ENCODE measurements at places on chromosomes 11 and 22.

GRCh38 chr11:22431106-22431505 is 92.9 kb downstream of the SLC17A6 start:
- DNase-seq, result no peak

GRCh38 chr11:17475666-17476316 is 854 bp downstream of the ABCC8 start:
- DNase-seq, result no peak

DNA sequence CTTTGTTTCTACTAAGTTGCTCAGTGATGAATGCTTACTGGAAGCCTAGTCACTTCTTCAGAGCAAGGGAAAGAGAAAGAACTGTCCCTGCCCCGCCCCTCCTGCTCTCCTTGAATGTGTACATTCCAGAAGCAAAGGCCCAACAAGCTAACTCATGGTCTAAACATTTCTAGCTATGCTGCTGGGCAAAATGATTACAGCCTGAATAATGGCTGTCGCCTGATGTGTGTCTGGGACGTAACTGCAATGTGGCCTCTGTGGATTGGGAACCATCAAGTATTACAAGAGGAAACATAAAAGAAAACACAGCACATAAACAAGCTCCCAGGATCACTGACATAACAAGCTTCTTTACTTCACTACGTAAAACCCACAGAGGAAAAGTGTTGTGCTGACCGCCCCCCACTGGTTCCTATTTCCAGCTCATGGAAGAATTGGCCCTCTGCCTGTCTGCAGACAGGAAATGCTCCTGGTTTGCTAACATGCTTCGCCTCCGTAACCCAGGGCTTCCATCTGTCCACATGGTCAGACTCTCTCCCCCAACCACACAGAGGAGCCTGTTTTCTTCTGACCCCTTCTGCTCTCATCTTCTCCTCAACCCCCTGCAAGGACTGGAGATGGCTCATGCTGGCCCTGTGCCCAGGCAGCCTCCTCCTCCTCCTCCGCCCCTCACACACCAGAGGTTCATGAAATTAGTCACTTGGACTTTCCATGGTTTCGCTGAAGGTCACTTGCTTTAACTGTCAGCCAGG is 187.2 kb downstream of the MAML2 start:
- DNase-seq, result peak; percentile 25

DNA sequence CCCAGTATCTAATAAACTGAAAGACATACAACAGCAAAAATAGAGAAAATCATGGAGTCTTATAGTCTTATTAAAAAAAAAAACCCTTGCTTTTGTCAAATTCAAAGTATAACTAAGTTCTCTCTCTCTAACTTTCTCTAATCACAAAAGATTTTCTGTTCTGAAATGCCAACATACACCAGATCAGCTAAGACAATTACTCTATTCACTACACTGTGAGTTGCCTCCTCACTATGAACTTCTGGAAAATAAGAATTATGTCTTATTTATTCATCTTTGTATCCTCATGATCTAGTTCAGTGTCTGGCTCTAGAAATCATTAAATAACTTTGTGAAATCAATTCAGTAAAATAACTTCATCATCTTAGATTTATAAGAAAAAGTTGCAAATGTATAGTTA is 12.7 kb downstream of the FAM76B start:
- DNase-seq, result no peak

GRCh38 chr11:80255021-80255420 is 814.2 kb upstream of the TENM4 start:
- DNase-seq, result no peak

DNA sequence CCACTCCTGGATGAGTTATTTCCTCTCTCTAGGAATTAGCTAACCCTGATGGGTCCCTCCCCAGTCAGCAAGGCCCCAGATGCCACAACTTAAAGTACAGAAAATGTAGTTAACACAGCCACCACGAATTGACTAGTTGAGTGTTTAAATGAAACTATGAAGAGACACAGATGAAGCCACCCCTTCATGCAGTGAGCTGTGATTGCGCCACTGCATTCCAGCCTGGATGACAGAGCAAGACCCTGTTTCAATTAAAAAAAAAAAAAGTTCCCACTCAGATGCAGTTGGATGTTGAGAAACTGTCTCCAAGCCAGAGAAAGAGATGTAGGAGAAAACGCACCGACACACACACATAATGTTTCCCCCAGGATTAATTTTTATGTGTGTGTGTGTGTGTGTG is 53.3 kb downstream of the SCN3B start:
- DNase-seq, result no peak

- DNase-seq, result no peak
Measured at GRCh38 chr22:47928631-47929030, 1166.2 kb downstream of the TBC1D22A start.

GRCh38 chr11:71240865-71241691 is 11.3 kb downstream of the SHANK2 start:
- no peak for DNase-seq

- DNase-seq, result no peak
Measured at GRCh38 chr22:48299801-48300200, 1527.9 kb downstream of the BRD1 start.

- DNase-seq, result no peak
Measured at GRCh38 chr22:36334821-36335603, 52.8 kb downstream of the MYH9 start.

- peak; percentile 29 for DNase-seq
Measured at GRCh38 chr11:36265793-36266628, 23.2 kb downstream of the COMMD9 start.

- DNase-seq, result no peak
Measured at GRCh38 chr11:125750629-125751028, 4.5 kb downstream of the PATE1 start.

GRCh38 chr22:22386602-22387385 is 121.7 kb downstream of the ZNF280B start:
- no peak for DNase-seq

DNA sequence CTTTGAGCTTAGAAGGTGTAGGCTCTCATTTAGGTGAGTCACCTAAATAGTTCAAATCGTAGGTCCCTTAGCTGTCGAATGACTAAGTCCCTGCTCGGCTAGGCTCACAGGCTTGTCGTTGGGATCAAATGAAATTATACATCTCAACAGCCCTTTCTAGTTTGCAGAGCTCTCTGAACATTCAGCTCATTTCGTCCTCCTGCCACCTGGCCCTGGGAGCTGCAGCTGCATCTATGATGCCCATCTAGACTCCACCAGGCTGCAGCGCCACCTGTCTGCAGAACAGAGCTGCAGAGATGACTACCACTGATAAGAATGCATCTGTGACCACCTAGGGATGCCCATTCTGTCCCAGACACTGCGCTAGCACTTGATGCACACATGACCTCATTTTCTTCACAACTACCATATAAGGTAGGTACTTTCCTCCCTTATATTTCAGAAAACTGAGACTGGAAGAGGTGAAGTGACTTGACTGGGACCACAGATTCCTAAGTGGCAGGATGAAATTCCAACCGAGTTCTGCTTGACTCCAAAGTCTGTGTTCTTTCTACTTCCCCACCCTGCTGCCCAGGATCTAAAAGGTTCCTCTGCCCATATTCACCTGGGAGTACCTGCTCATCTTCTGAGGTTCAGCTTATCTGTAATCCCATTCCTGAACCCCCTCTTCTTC is 141.1 kb upstream of the NARS2 start:
- DNase-seq, result peak; percentile 18

DNA sequence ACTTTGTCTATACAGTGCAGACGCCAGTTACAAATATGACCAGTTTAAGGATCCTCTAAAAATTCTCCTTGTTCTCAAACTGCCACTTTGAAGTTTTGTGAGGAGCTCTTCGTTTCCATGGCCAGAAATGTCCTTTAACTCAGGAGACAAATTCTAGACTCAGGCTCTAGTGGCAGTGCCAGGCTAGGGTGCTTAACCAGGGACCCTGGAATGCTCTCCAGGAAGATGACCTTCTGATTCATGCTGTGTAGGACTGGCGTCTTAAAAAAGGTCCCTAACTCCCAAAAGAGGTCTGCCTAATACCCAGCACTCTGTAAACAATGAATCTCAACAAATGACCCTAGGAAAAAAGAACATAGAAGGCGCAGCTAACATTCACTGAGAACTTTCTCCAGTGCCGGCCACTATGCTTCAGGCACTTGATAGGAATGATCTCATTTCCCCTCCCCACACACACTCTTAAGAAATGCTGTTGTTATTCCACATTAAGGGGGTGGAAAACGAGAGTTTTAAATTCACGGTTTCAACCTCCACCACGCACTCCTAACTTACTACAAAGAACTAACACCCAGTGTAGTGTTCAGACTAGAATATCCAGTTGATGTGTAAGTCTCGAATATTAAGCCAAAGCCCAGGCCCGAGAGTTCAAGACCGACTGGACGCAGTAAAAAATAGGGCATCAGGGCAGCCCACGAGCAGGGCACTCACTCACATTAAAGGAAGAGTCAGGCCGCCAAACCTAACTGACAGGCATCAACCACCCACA is 747 bp downstream of the NXF1 start:
- no peak for DNase-seq

GRCh38 chr11:69101115-69101791 is 52.5 kb downstream of the TPCN2 start:
- DNase-seq, result peak; percentile 52

DNA sequence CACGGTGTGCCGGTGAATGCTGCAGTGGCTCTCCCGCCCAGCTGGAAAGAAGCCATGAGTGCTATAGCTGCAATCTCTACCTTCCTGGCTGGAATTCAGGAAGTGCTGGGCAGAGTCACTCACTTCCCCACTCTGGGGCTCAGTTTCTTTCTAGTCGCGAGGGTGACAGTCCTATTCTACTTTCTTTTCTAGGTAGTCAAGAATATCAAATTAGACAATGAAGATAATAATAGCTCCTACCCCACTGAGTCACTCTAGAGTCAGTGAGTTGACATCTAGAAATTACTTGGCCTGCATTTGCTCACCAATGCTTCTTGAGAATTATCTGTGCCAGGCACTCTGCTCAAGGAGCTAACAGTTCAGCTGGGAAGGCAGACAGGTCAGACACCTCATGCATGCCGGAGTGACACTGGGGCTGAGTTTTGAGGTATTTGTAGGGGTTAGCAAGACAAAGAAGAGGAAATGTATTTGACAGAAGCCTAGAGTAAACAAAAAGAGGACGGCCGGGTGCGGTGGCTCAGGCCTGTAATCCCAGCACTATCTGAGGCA is 3.2 kb downstream of the CENPM start:
- no peak for DNase-seq

DNA sequence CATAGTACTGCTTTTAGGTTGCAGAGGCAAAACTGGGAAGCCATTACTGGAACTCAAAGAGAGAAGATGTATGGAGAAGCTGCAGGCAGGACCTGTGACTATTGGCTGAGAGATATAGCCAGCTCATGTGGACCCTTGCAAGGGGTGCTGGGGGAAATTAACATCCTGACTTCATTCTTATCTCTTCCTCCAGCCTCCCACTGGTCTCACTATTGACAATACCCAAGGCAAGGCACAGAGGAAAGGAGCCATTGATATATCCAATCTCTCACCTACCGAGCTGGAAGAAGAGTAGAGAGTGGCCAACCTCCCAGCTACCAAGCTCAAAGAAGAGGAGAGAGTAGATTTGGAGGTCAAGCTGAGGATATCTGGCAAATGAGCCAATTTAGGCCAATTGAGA is 36.8 kb upstream of the ZBED5 start:
- DNase-seq, result no peak

DNA sequence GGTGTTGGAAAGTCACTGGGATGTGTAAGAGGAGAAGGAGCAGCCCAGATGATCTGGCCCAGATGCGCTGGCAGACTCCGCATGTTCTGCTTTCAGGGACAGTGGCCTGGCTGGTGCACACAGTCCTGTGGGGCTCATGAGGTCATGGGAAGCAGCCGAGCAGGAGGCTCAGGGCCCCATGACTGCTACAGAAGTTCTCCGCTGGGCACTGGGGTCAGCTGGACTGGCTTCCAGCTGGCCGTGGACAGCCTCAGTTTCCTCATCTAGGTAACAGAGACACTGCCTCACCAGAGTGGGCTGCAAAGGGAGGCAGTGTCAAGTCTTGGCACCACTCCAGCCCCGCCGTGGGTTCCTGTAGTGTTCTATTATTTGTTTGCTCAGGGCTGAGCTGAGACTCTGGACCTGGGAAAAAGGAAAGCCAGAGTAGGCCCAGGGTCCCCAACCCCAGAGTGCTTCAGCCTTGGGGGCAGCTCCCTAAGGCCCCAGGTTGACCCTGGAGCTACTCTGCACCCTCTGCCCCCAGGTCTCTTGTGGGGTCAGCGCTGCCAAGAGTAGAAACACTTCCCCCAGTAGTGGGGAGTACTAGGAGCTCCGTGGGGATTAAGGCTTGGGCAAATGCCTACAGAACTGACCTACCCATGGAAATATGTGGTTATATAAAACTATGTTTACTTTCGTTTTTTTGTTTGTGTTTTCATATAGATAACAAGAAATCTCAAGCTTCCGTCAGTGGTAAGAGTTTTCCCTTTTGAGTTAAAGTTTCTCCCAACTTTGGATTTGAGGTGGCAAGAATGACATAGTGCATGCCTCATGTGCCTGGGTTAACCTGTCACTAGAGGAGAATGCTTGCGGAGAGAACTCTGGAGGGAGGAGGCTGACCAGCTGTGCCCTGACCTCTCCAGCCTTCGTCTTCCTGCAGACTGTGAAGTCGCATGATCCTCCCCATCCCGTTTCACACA is 45.3 kb downstream of the MED15 start:
- no peak for DNase-seq

GRCh38 chr11:26665946-26666345 is 55.9 kb downstream of the SLC5A12 start:
- no peak for DNase-seq

DNA sequence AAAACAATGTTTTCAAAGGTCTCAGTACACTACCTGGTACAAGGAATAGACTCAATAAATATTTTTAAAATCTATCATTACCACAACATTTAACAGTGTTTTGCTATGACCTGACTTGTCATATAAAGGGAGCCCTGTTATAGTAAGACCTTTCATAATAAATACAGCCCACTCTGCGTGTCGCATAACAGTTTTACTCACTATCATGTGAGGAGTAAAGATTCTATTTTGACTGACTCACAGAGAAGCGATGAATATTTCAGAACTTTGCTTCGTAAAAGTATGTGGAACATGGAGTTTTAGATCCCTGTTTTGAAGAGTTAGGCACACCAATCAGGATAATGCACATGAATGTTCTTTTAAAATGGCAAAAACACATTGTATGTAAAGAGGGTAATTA is 531.2 kb downstream of the KCNA4 start:
- DNase-seq, result no peak

- DNase-seq, result no peak
Measured at GRCh38 chr11:68264244-68264643, 7.5 kb downstream of the C11orf24 start.

- no peak for DNase-seq
Measured at GRCh38 chr11:72379384-72380131, 54.8 kb downstream of the CLPB start.

DNA sequence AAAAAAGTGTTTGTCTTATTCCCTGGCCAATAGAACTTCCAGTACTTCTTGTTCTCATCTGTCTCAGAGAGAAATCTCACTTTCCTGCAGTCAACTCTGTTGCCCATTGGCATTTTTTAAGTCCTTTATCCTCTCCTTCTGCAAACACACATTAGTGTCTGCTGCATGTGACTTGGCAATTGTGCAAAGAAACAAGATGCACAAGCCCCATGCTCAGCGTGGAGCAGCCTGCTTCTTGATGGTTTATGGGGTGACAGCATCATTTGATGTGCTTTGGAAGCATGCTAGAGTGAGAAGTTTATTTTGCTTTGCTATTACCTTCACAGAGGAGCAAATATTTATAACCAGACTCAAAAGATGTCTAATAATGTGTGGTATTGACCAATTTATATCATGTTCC is 238.2 kb downstream of the FAT3 start:
- DNase-seq, result no peak
